Upper lobe of left lung (tissue), 6 donors: ENCODE measurements at places on chromosomes 2 and 18.

DNA sequence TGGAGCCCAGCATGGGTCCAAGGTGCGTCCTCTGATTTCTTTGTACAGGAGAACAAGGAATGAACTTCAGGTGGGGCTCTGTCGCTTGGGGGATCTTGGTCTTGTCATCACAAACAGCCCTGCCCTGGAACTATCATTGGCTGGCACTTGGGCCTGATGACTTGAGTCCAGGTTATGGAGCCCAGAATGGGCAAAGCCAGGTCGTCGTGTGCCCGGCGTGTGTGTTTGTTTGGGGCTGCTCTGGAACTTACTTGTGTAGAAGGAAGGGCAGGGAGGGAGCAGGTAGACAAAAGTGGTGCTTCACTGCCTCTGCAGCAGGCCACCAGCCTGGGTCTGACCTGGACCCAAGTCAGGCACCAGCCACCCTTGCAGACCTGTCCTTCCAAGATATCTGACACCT is 306.3 kb upstream of the HS6ST1 start:
- DNase-seq = no peak

GRCh38 chr18:51537487-51537886 is 340.0 kb upstream of the MEX3C start:
- DNase-seq = no peak

DNA sequence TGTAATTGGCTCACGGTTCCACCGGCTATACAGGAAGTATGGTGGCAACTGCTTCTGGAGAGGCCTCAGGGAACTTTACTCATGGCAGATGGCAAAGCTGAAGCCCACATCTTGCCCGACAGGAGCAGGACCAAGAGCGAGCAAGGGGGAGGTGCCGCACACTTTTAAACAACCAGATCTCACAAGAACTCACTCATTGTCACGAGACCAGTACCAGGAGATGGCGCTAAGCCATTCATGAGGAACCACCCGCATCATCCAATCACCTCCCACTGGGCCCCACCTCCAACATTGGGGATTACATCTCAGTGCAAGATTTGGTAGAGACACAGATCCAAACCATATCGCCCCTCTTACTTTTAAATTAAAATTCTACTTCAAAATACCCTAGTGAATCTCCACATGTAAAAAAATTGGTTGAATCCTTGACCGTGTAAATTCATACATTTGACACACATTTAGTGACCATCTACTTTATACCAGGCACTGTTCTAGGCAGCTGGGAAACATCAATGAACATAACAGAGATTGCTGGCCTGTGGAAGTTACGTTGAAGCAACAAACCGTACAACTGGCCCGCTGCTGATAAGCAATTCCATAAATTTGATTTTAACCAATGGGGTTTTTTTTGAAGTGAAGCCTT is 87.6 kb downstream of the ALPK2 start:
- DNase-seq = no peak

DNA sequence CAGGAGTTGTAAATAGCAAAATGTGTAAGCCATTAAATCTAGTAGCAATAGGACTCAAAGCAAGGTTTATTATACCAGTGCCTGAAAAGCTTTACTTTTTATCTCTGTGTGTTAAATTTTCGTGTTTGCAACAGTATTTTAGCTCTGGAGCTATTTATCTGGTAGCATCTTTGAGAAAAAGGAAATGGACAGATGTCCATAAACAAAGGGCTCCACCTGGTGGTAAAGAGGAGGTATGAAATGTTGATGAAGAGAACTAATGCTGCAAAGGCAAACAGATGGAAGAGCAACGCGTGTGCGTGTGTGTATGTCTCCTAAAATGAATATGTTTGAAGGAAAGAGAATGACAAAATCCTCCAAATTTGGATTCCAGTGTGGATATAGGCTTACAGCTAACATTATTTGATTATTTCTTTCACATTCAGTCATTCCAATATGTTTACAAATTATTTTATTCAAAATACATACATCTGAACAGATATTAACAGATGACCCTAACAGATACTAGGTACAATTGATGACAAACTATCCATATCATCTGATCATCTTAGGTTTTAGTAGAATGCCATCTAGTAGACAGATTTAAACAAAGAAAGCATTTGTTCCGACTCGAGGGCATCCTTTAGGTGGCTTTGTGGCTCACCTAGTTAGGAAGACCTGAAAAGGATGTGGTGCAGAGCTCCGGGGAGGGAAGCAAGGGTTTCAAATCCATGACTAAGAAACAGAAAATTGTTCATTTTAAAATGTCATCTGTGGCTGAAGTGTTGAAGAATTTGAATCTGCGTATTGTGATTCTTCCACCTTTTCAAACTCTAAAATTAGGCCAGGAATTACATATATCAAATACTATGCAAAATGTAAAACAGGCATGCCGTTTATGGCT is 383.3 kb downstream of the MTX2 start:
- DNase-seq = no peak

- DNase-seq = no peak
Observed at GRCh38 chr2:60068755-60069154, 484.7 kb downstream of the BCL11A start.

DNA sequence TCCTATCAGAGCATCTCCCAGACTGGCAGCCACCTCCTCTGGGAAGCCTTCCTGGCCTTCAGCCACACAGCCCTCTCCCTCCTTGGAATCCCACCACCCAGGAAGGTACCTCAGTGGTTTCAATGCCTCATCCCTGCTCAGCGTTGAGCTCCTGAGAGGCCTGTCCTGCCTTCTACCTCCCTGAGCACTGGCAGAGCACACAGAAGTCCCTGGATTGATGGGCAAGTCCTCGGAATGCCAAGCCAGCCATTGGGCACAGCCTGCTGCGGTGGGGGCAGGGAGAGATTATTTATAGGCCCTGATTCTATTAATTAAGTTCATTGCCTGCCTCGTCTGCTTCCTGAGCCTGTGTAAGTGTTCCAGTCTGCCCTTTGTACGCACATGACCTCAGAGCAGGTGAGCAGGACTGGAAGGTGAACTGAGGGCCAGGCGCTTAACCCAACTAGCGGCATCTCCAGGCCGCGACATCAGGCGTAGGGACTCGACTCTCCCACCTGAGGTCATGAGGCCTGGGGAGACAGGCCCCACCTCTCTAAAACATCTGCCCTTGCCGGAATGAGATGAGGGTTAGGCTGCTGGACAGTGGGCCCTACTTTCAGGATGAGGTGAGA is 63.4 kb downstream of the SMAD7 start:
- DNase-seq = no peak

DNA sequence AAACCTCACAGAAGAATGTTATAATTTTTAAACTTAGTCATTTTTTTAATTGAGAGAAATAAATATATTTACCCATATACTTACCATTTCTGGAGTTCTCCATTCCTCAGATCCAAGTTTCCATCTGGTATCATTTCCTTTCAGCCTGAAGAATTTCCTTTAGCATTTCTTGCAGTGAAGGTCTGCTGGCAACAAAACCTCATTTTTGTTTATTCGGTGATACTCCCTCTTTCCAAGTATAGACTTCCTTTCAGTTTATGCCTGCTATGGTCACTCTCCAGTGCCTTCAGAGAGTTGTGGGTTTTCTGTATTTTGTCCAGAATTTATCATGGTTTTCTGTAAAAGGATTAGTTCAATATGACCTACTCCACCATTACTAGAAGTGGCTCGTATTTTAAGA is 17.0 kb downstream of the WDPCP start:
- no peak for DNase-seq

GRCh38 chr2:213847316-213847715 is 563.1 kb downstream of the SPAG16 start:
- no peak for DNase-seq

GRCh38 chr2:33208400-33208799 is 261.6 kb downstream of the LTBP1 start:
- no peak for DNase-seq

DNA sequence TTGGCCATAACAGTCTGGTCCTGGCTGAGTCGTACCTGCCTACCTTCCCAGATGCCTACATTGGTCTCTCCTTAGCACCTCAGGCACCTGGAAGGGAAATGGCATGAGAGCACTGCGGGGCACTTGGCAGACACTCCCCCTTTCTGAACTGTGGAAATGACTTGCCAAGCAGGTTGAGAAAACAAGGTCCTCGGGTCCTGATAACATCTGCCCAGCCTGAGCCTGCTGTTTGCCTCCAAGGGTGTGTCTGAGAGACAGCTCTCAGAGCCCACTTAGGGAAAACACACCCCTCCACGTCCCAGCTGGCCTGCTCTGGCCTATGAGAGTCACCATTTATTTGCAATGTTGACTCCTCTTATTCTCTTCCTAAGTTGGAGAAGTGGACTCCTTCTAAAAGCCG is 10.5 kb downstream of the FAM110C start:
- no peak for DNase-seq

GRCh38 chr2:157473581-157473980 is 29.7 kb upstream of the CYTIP start:
- no peak for DNase-seq

- no peak for DNase-seq
Observed at GRCh38 chr2:196591621-196592022, 47.9 kb upstream of the CCDC150 start.

DNA sequence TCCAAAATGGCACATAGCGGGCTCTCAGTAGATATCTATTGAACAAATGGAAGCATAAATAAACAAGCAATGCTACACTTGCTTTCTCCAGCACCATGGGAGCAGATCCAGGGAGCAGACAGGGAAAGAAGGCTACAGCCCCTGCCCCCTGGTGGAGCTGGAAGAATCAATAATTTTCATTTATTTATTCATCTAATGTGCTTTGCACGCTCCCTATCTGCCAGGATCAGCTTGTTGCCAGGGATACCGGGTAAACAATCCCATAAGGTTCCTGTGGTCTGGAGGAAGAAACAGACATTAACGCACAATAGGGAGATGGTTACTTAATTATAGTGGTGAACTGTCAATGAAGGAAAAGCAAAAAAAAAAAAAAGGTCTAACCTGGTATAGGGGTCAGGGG is 40.1 kb upstream of the CLASP1 start:
- no peak for DNase-seq

- DNase-seq = no peak
Observed at GRCh38 chr18:26304511-26304910, 78.3 kb downstream of the TAF4B start.

DNA sequence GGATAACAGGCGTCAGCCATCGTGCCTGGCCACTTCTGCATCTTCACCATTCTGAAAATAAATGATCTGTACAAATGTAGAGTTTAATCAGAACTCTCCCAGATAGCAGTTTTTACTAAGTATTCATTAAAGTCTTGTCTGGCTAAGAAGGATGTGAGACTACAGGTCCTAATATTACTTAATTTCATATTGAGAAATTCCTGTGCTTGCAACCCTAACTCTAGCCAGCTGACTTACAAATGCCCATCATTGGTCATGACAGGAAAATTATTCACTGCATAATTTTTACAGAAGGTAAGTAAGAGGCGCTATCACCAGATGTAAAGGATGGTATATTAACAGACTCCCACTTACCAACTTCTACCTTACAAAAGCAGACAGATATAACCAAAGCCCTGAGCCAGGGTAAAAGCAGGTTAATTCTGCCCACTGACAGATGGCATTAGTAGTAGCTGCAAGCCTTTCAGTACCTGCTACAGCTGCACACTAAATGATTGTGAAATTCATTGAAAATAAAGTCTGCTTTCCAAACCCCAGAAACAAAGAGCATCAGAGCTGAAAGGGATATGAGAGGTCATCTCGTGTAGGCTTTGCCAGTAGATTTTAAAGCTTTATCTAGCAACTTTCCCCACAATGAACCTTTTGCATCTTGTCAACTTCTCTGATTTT is 271.3 kb upstream of the STON1 start:
- DNase-seq = no peak

- DNase-seq = no peak
Observed at GRCh38 chr2:147913701-147914480, 69.1 kb downstream of the ACVR2A start.

GRCh38 chr18:43780782-43781340 is 503.6 kb upstream of the SYT4 start:
- DNase-seq = no peak

GRCh38 chr2:156346731-156347130 is 14.2 kb upstream of the NR4A2 start:
- no peak for DNase-seq

DNA sequence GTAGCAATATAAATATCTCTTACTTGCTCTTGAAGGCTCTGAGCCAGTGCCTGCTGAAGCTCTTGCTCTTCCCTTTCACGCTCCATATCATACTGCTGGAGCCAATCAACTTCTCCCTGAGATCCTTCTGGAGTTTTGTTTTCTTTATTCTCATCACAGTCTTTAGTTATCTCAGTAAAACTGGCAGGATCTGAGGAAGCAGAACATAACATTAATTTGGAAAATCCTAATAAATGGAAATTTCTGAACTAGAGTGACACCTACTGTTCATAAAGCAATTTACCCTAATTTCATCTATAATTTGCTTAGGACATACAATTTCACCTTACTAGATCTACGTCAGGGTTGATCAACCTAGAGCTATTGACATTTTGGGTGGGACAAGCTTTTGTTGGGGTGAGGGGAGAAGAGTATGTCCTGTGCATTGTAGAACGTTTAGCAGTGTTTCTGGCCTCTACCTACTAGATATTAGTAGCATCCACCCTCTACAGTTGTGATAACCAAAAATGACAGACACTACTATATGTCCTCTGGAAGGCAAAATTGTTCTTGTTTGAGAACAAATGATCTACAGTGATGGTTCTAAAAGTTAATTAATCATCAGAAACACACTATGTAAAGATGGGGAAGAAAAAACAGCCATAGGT is 47.2 kb downstream of the VIL1 start:
- no peak for DNase-seq

GRCh38 chr2:129827311-129828090 is 152.0 kb upstream of the RAB6C start:
- no peak for DNase-seq

- DNase-seq = no peak
Observed at GRCh38 chr2:156719036-156719435, 282.9 kb downstream of the GPD2 start.

DNA sequence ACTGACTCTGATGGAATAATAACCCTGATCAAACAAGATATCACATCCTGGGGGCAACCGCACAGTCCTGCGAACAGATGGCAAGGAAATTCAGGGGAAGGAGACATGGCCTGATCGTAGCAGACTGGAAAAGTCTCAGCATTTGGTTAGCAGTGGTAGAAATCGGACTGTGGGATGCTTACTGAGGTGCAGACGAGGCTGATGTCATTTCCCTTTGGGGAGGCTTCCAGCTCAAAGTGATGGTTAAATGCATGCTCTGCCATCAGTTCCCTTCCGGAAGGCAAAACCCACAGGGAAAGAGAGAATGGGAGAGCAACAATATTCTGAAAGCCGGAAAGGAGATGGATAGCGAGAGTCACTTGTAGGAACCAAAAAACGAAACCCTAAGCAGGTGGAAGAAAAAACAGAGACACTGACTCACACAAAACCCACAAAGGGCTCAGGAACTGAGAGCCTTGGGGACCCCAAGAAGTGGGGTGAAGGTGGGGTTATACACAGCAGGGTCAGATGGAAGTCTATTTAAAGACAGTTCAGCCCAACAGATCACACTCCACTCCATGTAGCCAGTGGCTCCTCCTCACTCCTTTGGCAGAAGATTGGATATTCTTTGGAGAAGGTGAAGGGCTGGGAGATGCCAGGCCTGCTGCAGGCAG is 93.1 kb downstream of the INPP5D start:
- DNase-seq = no peak

DNA sequence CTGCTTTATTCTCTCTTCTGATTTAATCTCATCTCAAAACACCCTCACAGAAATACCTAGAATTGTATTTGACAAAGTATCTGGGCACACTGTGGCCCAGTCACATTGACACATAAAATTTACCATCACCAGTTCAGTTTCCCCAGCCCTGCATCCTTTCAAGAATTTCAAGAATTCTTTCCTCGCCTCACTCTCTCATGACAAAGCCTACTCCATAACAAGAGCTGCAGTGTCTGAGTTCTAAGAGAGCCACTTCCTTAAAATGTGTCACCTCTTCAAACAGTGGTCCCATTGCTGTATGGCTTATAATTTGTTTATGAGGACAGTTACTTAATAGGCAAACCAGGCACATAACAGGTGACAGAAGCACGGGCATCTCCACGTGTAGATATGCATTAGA is 90.9 kb upstream of the STK39 start:
- no peak for DNase-seq
